Dorsolateral prefrontal cortex (tissue), 122 donors: ENCODE measurements at places on chromosomes 7 and 10. TPM values are rescaled to one million over a fixed set of nuclear protein-coding genes. Genes with fewer than 3 reads are reported as not detected.

DNA sequence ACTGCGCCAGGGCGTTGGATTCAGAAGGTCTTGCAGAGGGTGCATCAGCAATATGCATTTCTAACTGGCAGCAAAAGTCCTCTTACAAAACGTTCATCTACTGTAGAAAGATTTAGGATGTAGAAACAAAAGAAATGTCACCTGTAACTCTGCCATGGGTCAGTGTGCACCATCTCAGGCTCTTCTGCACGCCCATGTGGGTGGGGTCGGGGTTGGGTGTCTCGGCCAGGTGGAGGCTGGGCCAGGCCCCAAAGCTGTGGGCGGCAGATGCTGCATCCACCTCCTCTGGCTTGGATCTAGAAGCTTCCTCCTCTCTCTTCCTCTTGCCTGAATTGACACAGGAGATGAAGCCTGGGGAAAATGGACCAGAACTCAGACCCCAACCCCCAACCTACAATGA lies 111.3 kb upstream of the PPP2R2D start:
- no peak for DNase-seq

GRCh38 chr10:71351628-71352319 lies 32.7 kb downstream of the SLC29A3 start:
- DNase-seq = no peak

GRCh38 chr7:108181073-108181985 lies 51.2 kb upstream of the LAMB4 start:
- no peak for DNase-seq

DNA sequence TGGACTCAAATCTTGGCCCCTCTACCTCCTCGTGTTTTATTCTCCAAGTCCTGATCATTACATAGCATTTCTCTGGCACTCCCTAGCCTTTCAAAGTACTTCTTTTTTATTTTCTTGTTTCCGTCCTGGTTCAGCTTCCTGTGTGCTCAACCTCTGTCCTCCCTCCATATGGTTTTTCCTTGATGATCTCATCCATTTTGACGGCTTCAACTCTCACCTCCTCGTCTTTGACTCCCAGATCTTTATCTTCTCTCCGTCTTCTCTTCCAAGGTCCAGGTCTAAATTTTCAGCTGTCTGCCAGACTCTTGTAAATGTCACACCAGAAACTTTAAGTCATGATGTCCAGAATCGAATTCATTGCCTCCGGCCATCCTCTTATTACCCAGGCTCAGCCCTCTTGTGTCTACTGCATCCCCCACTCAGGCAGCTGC lies 23.3 kb upstream of the GFRA1 start:
- no peak for DNase-seq

DNA sequence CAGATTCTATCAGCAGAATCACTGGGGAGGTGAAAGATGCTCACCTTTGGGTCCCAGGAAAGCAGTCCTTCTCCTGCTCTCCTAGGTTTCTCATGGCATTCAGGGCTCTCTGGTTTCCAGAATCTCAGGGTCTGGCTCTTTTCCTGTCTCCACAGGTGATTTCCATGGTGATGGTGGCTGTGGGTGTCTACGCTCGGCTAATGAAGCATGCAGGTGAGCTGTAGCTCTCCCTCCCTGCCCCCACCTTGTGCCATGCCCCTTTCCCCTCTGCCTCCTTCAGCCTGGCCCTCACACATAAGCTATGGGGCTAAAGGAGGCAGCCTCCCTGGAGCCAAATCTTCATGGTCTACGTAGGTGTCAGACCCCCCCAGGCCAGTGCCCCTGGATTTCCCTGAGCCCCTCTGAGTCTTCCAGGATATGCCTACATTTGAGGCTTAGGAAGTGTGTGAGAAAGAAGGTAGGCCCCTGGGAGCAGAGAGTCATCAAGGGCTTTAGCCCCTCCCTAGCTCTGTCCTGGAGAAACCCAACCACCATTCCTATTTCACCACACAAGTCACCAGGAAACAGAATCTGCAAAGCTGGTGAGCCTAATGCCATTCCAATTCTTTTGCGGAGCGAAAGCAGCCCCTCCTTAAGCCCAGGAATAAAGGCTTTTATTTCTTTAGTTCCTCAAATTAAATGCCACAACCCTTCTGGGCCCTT lies 17.2 kb downstream of the TSPAN33 start:
- DNase-seq = no peak

- DNase-seq = no peak
Observed at GRCh38 chr7:70607759-70608158, 524.2 kb upstream of the GALNT17 start.

PRTFDC1 gene
- total RNA-seq = 29.0 TPM

DNA sequence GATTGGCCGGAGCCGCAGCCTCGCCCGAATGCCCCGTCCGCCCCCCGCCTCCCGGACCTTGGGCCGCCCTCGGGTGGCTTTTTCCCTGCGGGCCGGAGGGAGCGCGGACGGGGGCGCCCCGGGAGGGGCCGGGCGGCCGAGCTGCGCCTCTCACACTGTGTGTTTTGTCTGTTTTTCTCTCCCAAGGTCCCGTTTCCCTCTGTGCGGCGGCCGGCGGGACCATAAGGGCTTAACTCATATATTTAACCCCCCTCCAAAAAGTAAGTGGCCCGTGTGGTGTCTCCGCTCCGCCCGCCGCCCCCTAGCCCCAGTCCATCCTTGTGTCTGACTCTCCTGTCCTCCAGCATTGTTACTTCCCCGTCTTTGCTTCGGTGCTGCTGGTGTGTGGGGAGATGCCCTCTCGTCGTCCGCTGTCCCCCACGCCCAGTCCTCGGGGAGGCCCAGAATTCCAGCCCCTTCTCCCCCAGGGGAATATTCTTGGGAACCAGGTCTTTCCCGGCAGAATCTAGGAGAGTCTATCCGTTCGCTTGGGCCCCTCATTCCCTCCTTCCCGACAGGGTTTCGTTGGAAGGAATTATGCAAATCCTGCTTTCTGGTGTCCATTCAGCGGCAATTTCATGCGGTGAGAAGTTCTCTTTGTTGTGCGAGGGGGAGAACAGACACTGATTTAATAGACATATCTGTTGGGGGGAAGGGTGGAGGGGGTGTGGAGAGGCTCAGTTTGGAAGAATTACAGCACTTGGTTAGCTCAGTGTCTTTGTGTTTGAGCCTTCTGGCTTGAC lies 1.3 kb downstream of the LCOR start:
- DNase-seq = peak; percentile 8

GRM3 gene
- 160 TPM for total RNA-seq

DNA sequence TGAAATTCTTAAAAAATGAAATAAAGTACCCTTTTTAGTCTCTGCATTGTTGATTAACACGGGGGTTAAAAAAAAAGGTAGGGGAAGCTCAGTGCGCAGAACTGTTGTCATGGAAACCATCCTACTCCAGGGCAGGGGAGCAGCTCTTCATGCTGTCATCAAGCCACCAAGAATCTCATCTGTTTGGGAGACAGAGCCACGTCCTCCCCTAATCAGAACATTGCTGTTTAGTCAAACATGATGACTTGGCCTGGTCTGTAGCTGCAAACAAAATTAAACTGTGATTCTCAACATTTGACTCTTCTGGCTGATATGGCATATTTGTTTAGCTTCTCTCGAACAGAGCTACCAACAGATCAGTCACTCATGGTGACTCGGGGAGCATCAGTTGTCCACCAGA lies 254.4 kb upstream of the KLF14 start:
- no peak for DNase-seq

GRCh38 chr7:145497911-145498525 lies 618.6 kb upstream of the CNTNAP2 start:
- no peak for DNase-seq

DNA sequence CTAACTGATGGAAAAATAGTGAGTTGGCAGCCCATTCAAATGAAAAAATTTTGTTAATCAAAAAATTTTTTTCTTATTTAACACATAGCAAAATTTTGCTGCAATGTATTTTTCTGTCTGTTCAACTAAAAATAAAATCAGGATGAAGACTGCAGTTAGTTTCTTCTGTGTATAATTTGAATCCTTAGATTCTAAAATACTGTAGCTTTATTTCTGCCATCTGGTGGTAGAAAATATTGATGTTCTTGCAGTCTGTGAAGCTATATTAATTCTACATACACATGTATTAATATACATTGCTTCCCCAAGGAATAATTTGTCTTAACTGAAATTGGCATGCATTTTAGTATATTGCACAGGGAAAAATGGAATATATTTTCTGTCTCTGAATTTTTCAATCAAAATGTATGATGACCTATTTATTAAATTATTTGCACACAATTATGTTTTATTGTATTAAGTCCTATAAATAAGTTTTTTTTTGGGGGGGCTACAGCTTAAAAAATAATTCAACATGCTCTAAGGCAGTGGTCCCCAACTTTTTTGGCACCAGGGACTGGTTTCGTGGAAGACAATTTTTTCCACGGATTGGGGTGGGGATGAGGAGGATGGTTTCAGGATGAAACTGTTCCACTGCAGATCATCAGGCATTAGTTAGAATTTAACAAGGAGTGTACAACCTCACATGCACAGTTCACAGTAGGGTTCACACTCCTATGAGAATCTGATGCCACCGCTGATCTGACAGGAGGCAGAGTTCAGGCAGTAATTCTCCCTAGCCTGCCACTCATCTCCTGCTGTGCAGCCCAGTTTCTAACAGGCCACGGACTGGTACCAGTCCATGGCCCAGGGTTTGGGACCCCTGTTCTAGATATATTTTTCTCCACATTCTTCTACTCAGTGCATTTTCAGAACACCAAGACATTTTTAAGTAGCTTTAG lies 119.4 kb downstream of the GNAT3 start:
- no peak for DNase-seq

DNA sequence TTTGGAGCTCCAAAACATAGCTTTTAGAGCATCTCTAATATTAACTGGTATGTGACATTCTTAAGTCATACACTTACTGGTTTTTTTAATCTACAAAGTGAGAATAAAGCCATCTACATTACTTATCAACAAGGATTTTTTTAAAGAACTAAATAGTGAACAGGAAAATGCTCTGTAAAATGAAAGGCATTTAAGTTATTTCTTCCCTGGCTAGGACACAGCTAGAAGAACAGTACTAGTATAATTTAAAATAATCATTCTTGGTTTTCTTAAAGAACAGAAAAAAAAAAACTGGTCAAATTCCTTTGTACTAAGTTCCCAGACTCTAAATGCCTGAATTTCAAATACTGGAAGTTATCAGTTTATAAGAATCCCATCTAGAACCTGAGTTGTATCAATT lies 139.5 kb downstream of the SRPK2 start:
- DNase-seq = no peak

UCMA gene
- not detected for total RNA-seq

GRCh38 chr7:107170051-107170915 lies 1.5 kb downstream of the HBP1 start:
- DNase-seq = no peak

PAPOLB gene
- total RNA-seq = 1.2 TPM
